ENCODE measurements at places on chromosomes 4 and X.
A peak's percentile ranks its signal among the peaks of the same experiment; 100 is the strongest.

DNA sequence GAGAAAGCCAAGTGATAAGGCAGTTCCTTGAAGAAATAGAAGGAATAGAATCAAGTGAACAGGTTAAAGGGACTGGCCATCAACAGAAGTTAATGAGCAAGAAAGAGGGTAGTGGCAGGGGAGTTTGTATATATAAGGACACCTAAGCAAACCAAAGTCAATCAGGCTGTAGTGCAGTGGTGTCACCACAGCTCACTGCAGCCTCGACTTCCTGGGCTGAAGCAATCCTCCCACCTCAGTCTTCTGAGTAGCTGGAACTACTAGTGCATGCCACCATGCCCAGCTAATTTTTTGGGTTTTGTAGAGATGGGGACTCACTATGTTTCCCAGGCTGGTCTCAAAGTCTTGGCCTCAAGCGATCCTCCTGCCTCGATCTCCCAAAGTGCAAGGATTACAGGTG is 15.9 kb downstream of the ACOT9 start:
- no peak for DNase-seq

DNA sequence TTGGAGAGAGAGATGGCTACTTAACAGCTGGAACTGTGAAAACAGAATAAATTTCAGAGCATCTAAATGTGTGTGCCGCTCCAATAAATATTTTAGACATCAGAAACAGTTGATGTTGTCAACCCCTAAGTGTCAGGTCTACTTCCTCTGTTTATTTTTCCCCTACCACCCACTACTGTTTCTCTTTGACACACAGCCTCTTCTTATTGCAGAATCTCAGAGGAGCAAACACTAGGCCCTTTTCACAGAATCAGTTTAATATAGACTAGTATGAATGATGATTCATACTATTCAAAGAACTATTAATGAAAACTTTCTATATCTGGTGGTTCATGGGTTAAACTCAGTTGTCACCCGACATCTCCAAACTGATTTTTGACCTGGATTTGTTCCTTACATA is 33.9 kb downstream of the NAA11 start:
- no peak for DNase-seq

GRCh38 chr4:88012647-88013046 is 5.2 kb downstream of the PKD2 start:
- DNase-seq: no peak

- DNase-seq: no peak
These were observed 56.3 kb upstream of the SHOX start for GRCh38 chrX:574251-574650.

- no peak for DNase-seq
These were observed 582 bp downstream of the NAA10 start for GRCh38 chrX:153934148-153934761.

DNA sequence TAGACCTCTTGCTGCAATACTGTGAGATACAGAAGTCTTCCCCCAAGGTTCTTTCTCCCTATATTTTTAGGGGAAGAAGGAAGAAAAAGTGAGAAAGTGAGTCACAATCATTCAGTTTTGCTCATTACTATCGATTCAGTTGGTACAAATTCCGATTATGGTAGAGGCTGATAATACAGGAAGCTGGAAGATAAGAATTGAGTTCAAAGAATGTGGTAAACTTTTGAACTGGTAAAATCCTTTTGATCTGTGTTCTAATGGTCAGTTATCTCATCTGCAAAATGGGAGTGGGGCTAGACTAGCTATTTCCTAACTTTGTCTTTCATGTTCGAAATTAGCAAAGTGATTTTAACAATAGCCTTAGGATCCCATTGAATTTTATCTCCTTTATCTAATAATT is 101.4 kb upstream of the FAT1 start:
- DNase-seq: no peak

GRCh38 chr4:10239982-10240654 is 123.5 kb upstream of the WDR1 start:
- no peak for DNase-seq

- peak; percentile 49 for DNase-seq
These were observed 125.2 kb downstream of the STIM2 start for GRCh38 chr4:26985873-26986272.

DNA sequence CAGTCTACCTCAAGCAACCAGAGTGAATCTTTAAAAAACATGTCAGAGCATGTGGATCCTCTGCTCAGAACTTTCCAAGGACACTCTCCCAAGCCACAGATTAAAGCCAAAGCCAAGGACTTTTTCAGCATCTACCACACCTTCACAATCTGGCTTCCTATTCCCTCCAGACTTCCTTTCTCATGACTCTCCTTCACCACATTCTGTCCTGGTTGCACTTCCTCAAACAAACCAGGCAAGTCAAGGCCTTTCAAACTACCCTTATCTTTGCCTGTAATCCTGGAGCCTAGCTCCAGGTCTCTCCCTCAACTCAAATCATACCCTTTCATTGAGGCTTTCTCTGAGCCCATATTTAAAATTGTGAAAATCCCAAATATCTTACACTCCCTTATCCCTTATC is 191.6 kb upstream of the GALNTL6 start:
- DNase-seq: no peak

DNA sequence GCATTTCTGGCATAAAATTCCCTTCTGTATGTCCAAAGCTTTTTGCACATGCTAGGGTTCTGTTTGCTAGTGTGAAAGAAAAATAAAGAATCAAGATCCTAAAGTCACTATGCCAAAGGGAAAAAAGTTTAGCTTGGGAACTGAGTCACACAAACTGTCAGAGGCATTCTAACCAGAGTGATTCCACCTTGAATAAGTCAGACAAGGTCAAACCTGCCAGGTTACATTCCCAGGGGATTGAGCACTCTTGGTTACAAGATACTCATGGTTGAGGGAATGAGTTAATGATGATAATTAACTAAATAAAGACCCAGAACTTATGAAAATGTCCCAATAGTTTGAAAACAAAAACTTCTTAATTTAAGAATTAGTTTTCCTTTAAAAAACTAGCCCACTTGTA is 13.7 kb upstream of the UGT2B17 start:
- no peak for DNase-seq
